Keratinocyte (primary cell): ENCODE measurements at places on chromosomes 7 and 10.

DNA sequence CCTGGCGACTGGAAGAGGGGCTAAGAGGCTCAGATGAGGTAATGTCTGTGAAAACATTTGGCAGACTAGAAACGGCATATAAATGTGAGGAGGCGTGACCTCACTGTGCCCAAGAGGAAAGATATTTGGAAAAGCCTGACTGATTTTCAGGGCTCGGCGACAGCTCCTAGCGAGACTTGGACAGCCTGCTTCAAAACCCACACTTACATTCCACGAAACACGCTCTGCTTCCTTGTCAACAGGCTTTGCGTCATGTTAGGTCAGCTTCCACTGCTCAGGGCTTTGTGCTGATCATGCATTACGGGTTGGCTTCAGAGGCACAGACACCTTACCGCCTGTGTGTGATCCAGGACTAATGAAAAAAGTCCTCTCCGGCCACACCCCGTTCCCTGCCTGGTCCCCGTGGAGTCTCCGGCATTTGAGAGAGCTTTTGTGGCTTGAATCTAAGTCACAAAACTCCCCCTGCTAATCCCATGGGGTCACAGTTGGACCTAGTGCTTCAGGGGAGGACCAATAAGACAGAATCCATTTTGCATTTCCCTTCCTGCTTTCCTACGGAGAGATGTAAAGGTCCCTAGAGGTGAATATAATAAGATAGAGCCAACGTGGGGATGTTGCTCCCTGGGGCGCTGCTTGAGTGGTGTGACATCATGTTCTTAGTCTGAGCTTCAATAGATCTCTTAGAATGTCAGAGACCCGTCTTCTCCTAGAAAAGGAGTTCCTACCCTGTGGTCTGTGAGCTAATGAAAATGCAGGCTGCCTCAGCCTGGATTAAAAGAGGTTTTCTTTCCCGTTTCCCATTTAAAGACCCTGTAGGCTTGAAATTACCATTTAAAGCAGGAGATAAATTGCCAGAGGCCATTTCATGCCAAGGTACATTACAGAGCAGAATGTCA, 25.5 kb downstream of the FGFBP3 start:
- H3K4me3 ChIP-seq, result no peak overlapping the region
- no peaks in the 10 kb centered on the region for H3K27me3 ChIP-seq
- peaks cover 43% of the 10 kb centered on the region for H3K4me1 ChIP-seq
- no peak for DNase-seq
- H3K27ac ChIP-seq, result no peak overlapping the region

GRCh38 chr10:61633665-61634064, 29.1 kb upstream of the CABCOCO1 start:
- no peak overlapping the region for H3K4me3 ChIP-seq
- no peaks in the 10 kb centered on the region for H3K27me3 ChIP-seq
- peaks cover 16% of the 10 kb centered on the region for H3K4me1 ChIP-seq
- no peak overlapping the region for H3K27ac ChIP-seq
- H3K36me3 ChIP-seq, result no peaks in the 10 kb centered on the region

- H3K4me3 ChIP-seq, result no peak overlapping the region
- no peaks in the 10 kb centered on the region for H3K36me3 ChIP-seq
- DNase-seq, result no peak
- peaks cover 29% of the 10 kb centered on the region for H3K4me1 ChIP-seq
Measured at GRCh38 chr10:61989995-61990760, 88.7 kb downstream of the ARID5B start.

- H3K36me3 ChIP-seq, result no peaks in the 10 kb centered on the region
- H3K27me3 ChIP-seq, result no peaks in the 10 kb centered on the region
- no peak overlapping the region for H3K4me3 ChIP-seq
- H3K4me1 ChIP-seq, result no peaks in the 10 kb centered on the region
- no peak for DNase-seq
Measured at GRCh38 chr7:105776068-105776790, 100.2 kb downstream of the ATXN7L1 start.

DNA sequence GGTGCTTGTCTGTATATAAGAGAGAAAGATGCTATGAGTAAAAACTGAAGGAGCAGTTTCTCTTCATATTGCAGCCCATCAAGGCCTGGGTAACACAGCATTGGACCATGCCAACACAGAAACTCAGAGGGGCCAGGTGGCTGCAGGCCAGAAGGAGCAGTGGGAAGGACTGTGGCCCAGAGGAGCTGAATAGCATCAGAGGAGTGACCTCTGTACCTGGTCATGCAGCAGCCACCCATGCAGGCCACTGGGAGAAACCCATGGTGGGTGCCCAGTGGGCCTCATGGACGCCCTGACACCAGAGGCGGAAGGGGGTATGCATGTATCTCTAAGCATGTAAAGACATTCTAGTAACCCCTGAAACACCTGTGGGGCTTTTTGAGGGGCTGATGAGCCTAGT, 75.9 kb upstream of the YAE1 start:
- DNase-seq, result no peak
- H3K36me3 ChIP-seq, result no peaks in the 10 kb centered on the region
- H3K27ac ChIP-seq, result no peak overlapping the region
- no peaks in the 10 kb centered on the region for H3K27me3 ChIP-seq
- H3K4me3 ChIP-seq, result no peak overlapping the region

- peaks cover 20% of the 10 kb centered on the region for H3K27me3 ChIP-seq
- no peak for DNase-seq
- no peak overlapping the region for H3K27ac ChIP-seq
- no peaks in the 10 kb centered on the region for H3K4me1 ChIP-seq
- H3K36me3 ChIP-seq, result no peaks in the 10 kb centered on the region
- no peak overlapping the region for H3K4me3 ChIP-seq
Measured at GRCh38 chr7:5278766-5279165, 4.0 kb upstream of the SLC29A4 start.

- H3K4me1 ChIP-seq, result no peaks in the 10 kb centered on the region
- H3K4me3 ChIP-seq, result no peak overlapping the region
- no peak overlapping the region for H3K27ac ChIP-seq
- H3K27me3 ChIP-seq, result no peaks in the 10 kb centered on the region
Measured at GRCh38 chr10:4581929-4582328, 244.1 kb upstream of the AKR1E2 start.

DNA sequence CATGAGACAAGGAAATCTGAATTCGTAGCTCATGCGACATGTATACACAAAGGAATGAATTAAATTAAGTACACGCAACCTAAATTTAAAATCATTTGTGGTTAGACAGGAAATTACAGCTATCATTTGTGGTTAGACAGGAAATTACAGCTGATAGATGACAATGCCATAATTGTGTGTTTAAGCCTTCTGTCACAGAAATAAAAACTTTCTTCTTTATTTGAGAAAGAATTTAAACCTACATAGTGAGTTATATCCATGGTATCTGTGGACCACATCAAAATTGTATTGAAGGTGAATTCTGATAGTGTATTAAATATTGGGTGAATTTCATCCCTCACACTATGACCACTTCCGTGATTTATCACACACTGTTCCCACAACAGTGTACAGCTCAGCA, 362.9 kb downstream of the MAGI2 start:
- no peaks in the 10 kb centered on the region for H3K36me3 ChIP-seq
- DNase-seq, result no peak
- no peaks in the 10 kb centered on the region for H3K4me1 ChIP-seq
- H3K4me3 ChIP-seq, result no peak overlapping the region

DNA sequence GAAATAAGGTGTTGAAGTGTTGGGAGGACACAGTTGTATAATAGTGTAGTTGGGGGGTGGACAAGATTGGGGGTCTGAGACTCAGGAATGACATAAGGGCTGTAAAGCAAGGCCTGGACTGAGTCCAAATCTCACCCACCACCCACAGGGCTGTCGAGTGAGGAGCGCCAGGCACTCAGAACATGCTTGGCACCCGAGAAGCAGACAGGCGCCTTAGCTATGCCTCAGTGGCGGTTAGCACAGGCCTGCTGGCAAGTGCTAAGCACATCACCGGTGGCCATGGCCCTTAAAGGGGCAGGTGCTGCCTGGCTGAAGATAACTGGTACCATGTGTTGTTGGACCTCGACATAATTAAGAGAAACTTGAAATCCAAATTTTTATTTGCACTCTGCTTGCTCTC, 90.7 kb downstream of the COL13A1 start:
- no peak overlapping the region for H3K27ac ChIP-seq
- no peaks in the 10 kb centered on the region for H3K36me3 ChIP-seq
- peaks cover 5% of the 10 kb centered on the region for H3K4me1 ChIP-seq
- DNase-seq, result no peak
- H3K4me3 ChIP-seq, result no peak overlapping the region

- H3K27ac ChIP-seq, result no peak overlapping the region
- H3K4me1 ChIP-seq, result peaks cover 35% of the 10 kb centered on the region
- no peak overlapping the region for H3K4me3 ChIP-seq
- no peak for DNase-seq
- H3K36me3 ChIP-seq, result no peaks in the 10 kb centered on the region
Measured at GRCh38 chr10:79159785-79160184, 91.0 kb downstream of the ZMIZ1 start.
